Stimulated activated CD8-positive, alpha-beta memory T cell treated with anti-CD3 and anti-CD28 coated beads, Interleukin-7, amount 100 ng/mL, for 24 hours (primary cell): ENCODE measurements at places on chromosomes 3 and 15.

DNA sequence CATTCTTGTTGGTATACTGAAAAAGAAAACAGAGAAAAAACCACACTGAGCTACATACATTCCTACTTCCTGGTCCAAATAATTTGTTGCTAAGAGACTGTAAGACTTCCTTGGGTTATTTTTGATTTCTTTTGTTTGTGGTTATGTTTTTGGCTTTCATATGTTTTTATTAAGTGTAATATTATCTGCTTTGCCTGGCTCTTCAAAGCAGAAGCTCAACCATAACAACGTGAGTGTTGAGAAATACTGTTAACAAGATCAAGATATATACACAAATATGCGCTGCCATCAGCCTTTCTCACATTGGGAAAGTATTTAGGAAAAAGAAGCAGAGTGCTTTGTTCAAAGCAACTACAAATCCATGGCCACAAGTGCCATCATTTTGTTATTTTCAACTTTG is 556.2 kb upstream of the CBLB start:
- no peak for DNase-seq

GRCh38 chr15:62465173-62465572 is 300.1 kb upstream of the C2CD4B start:
- DNase-seq, result no peak

DNA sequence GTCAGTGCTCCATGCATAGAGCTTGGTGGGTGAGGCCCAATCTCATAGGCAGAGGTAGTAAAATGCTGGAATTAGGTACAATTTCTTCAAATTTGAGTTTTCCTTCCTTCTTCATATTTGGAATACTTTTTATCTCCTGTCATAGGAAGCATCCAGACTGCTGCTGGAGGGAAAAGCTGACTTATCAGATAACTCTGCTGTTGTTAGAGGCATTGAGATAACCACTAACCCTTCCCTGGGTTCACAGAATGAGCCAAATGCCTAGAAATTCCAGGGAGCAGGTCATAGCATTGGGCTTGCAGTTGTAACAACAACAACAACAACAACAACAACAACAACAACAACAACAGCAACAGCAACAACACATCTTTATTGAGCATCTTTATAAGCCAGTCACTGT is 332.7 kb downstream of the PDCD6IP start:
- DNase-seq, result no peak

- DNase-seq, result no peak
Measured at GRCh38 chr15:29812384-29812694, 9.9 kb downstream of the TJP1 start.

GRCh38 chr3:77427528-77427927 is 387.6 kb downstream of the ROBO2 start:
- no peak for DNase-seq

- DNase-seq, result peak; percentile 22
Measured at GRCh38 chr3:177197727-177198460, 612 bp upstream of the TBL1XR1 start.

DNA sequence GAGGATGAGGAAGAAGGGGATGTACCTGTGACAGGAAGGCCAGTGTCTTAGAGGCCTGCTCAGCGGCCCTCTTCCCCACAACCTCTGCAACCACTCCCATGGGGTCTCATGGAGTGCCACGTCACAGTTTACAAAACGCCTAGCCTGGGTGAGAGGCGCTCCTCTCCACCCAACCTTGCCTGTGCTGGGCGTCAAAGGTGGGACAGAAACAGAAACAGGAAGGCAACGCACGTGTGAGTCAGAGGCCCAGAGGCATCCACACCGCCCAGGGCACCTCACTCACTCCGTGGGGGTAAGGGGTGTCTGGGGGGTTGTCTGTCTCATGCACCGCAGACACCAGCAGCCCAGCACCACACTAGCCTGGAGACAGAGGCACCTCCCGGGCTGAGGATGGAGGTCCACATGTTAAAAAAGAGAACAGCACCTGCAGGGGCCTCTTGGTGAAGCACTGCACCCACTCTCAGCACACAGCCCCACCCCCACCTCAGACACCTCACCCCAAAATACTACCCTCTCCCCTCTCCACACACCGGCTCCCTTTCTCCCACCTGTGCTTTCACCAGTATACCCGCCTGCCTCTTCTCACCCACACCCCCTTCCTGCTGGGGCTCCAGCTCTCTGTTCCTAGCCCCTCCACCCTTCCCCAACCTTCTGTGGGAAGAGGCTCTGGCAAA is 4.7 kb upstream of the CALML4 start:
- no peak for DNase-seq

DNA sequence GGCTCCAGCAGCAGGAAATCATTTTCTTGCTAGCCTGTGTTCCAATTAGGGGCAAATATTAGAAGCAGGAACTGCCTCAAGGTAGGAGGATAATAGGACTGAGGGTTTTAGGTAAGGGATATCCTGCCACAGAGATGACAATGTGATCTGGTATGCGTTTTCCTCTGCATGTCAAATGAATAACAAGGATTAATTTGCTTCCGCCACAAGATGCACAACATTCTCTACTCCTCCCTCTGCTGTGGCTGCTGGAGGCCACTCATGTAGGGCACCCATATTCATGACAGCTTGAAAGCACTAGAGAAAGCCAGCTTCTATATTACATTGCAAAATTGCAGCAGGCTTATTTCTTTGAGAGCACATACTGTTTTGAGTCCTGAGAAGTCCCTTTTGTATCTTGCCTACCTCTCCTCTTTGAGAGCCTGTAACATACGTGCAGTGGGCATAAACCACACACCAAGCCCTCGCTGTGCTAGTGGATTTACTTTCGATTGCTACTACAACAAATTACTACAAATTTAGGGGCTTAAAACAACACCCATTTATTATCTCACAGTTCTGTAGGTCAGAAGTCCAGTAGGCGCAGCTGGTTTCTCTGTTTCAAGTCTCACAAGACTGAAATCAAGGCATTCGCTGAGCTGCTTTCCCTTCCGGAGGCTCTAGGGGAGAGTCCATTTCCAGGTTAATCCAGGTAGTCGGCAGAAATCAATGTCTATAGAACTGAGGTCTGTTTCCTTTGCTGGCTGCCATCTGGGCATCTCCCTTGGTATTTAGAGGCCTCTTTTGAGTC is 5.9 kb upstream of the CD47 start:
- no peak for DNase-seq

GRCh38 chr3:23829242-23829934 is 23.6 kb downstream of the UBE2E1 start:
- DNase-seq, result no peak

DNA sequence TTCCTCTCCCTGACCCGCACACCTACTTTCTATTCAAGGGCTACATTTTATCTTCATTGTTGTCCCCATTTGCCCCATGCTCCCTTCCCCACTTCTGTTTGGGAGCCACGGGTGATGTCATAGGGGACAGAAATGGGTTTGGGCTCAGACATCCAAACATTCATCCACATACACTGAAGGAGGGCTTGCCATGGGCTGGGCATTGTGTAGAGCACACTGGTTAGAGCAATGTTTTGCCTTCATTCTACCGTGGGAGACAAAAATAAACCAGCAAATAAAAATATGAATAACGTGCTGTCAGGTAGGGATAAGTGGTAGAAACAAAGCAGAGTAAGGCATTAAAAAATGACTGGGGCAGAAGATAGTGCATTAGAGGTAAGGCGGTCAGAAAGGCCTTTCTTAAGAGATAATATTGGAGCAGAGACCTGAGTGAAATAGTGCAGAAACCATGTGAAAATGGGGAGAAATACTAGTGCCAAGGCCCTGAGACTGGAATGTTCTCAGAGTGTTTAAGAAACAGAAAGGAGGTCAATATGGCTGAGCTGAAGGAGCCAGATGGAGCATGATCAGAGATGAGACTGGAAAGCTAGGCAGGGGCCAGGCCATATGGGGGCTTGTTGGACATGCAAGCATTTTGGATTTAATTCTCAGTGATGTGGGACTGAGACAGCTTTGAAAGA is 40.9 kb upstream of the CLSTN2 start:
- no peak for DNase-seq

- no peak for DNase-seq
Measured at GRCh38 chr3:135690664-135691063, 274.9 kb upstream of the PPP2R3A start.

DNA sequence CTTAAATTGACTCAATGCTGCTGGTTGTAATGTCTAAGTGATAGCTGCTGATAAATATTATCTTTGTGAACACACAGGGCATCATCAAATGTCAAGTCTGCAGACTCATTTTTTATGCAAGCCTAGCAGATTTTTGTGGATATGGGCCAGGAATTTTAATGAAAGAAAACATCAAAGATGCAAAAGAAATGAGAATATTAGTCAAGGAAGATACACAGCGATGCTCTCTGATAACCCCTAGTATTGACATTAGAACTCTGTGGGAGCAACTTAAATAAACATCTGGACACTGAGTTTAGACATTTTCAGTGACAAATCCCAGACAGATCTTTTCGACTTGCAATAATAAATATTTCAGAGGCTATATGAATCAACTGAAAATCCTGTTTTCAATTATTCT is 28.3 kb downstream of the POLR2M start:
- DNase-seq, result no peak

DNA sequence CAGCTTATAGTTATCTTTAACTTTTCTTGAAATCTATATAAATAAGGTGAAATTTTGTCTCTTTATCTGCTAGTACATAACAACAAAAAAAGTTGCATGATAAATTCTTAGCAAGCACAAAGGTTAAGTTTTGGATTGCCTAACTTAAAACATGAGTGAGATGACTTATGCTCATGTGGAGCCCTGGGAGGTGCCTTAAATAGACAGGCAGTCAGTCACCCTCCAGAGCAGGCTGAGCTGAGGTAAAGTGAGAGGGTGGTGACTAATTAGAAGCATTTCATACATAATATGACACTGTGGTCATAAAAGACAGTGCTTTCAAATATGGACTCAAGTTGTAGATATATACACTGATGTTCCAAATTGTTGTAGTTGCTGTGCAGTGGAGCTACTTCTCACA is 14.6 kb upstream of the MME start:
- no peak for DNase-seq

DNA sequence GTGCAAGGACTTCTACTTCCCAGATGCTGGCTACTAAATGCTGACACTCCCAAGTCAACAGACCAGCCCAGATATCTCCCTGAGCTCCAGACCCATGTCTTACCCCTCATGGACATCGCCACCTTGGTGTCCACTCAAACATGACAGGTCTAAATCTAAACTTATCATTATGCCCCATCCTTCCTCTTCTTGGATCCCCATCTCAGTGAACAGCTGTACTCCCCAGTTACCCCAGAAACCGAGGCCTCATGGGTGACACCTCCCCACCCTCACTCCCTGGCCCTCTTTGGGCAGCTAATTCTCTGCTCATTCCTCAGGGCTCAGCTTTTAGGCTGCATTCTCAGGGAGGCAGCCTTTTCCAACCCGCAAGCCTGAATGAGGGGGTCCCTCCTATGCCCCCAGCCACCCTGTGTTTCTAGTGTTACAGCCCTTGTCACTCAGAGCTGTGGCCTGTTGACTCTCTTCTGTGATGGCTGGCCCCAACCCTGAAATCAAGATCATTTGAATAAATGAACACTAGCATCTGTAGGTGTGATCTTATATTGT is 5.4 kb downstream of the EHD4 start:
- no peak for DNase-seq

- DNase-seq, result no peak
Measured at GRCh38 chr3:40524222-40524567, 565 bp upstream of the ZNF621 start.

DNA sequence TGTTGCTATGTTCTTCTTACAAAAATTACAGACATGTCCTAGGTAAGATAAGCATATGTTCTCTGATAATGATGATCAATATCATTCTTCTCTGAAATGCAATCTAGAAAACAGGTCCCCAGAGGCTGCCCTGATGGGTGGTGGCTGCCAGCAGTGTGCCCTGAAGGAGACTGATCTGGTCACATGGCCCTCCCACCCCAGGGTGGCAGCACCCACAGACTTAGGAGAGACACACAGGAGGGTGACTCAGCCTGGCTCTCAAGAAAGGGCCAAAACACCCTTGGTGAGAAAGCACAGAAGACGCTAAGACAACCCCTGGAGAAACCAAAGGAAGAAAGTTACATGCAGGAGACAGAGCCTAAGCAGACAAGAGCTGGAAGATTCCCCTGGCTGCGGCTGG is 203.7 kb downstream of the TJP1 start:
- DNase-seq, result no peak

DNA sequence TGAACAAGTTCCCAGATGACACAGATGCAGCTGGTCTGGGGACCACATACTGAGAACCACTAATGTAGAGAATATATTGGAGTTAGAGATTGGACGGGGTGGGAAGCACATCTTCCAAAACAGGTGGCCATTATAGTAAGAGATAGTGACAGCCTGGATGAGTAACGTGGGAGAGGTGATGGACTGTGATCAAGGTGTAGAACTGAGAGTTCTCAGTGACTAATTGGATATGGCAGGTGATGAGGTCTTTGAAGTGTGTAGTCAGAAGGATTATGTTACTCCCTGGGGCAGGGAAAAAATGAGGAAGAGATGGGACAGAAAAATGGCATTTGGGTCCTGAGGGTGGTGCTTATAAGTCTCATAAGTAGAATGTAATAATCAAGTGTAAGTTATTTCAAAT is 66.6 kb downstream of the KCNMB2 start:
- no peak for DNase-seq

- no peak for DNase-seq
Measured at GRCh38 chr15:50140098-50140497, 21.1 kb upstream of the ATP8B4 start.

GRCh38 chr15:32831485-32831884 is 113.7 kb downstream of the GREM1 start:
- no peak for DNase-seq

GRCh38 chr15:74983725-74984231 is 11.6 kb upstream of the SCAMP5 start:
- DNase-seq, result peak; percentile 19

- no peak for DNase-seq
Measured at GRCh38 chr15:66126456-66126855, 127.1 kb downstream of the MEGF11 start.

GRCh38 chr15:57190208-57190607 is 186.1 kb upstream of the CGNL1 start:
- DNase-seq, result no peak

GRCh38 chr3:17035033-17035432 is 150.3 kb downstream of the PLCL2 start:
- DNase-seq, result no peak

DNA sequence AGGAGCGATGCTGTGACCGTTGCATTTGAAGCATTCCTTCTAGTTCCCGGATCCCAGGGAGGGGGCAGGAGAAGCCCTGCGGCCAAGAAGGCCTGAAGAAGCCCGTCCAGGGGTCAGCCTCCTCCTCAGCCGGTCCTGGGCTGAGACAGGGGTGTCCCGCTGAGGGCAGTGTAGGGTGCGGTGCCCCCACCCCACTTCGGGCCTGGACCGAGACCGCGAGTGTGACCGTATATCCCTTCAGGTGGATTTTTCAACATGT is 2.8 kb downstream of the OCA2 start:
- no peak for DNase-seq
